ENCODE measurements at places on chromosomes 7 and 10. TPM values are rescaled to one million over a fixed set of nuclear protein-coding genes. Genes with fewer than 3 reads are reported as not detected.

The MALSU1 gene
- 88.6 TPM for total RNA-seq

The NKX2-3 gene
- total RNA-seq: not detected

The DENND2A gene
- total RNA-seq: 0.15 TPM

The MAP3K8 gene
- total RNA-seq: 3.1 TPM

The NEUROG3 gene
- total RNA-seq: not detected

The CFAP69 gene
- 0.27 TPM for total RNA-seq

The PLXNA4 gene
- total RNA-seq: 2.2 TPM

Data from mammary microvascular endothelial cell (primary cell).